ENCODE measurements at places on chromosomes 4 and X.

- DNase-seq, result no peak
Measured at GRCh38 chr4:140743194-140743931, 12.8 kb downstream of the TBC1D9 start.

- no peak for DNase-seq
Measured at GRCh38 chrX:44422631-44423030, 79.2 kb upstream of the EFHC2 start.

DNA sequence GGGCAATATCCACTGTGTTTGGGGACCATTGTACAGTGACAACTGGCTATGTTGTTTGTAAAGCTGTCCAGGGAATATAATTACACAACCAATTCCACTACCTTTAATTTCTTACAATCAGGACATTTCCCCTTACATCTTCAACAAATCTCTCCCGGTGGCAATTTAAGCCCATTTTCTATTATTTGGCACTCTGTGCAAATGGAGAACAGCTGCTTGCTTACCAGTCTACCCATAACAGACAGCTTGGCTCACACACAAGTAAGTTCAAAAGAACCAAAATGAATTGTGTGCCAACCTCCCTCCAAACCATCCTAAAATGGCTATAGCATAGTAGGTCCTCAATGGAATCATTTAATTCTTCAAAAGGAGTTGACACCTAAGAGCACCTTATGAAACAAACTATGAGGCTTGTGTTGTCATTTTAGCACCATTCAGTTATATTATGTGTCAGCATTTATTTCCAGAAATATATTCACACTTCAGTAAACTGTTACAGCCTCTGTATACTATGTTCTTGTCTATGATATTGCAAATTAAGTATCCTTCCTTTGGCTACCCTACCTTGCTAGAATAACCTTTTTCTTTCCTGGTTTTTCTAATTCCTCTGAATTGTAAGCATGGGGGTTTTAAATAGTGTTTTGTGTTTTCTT is 18.4 kb downstream of the GABRA4 start:
- DNase-seq, result no peak

GRCh38 chrX:22634083-22634482 is 361.4 kb downstream of the CBLL2 start:
- peak; percentile 41 for DNase-seq

- no peak for DNase-seq
Measured at GRCh38 chr4:69649629-69650028, 3.4 kb downstream of the UGT2A1 start.

GRCh38 chrX:65871671-65872311 is 168.1 kb downstream of the VSIG4 start:
- no peak for DNase-seq

GRCh38 chr4:67204441-67204840 is 340.9 kb downstream of the CENPC start:
- DNase-seq, result no peak

GRCh38 chrX:81259714-81260395 is 58.0 kb downstream of the SH3BGRL start:
- no peak for DNase-seq

DNA sequence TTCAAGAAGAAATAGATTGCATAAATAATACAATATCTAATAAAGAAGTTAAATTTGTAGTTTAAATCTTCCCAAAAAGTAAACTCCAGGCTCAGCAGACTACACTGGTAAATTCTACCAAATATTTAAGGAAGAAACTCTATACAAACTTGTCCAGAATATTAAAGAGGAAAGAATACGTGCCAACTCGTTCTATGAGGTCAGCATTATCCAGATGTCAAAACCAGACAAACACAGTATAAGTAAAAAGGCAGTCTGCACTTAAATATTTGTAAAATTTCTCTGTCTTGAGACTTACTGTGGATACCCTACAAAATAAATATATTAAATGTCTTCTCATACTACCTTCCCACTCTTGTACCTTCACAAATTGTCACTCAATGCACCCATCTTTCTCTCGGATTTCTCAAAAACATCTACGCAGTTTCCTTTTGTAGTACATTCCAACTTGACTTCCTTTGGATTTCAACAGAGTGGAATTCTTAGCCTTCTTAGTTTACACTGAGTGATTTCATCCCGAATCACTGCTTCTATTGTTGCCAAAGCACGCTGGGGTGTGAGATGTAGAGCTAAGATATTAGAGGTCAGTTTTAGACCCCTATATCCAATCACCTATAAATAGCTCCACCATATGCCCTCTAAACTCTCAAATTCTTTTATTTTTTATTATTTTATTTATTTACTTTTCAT is 71.6 kb upstream of the MAB21L2 start:
- DNase-seq, result peak; percentile 39

DNA sequence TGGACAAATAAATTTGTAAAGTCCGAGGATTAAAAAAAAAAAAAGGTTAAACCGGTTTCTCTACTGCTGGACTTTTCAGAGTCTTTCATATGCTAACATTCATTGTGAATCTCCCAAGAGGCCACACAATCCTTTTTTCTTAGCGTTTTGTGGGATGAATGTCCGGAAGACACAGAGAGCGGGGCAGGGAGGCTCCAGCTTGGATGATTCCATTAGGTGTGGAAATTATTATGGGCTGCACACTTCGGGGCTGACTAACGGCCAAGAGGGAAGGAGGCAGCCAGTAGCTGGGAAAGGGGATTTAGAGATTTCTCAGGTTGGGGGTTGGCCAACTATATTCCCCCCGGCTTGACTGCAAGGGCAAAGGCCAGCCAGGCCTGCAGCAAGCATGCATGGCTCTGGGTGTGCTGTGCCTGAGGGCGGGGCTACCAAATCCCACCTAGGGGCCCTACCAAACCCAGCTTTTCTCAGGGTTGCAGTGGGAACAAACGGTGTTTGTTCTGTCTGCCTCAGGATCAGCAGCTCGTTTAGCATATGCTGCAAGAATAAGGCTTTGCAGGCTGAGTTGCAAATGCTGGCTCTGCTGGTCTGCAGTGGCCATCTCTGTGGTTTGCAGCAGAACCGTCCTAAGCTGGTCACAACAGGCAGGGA is 28.6 kb downstream of the NYX start:
- DNase-seq, result no peak

GRCh38 chrX:131830400-131831184 is 192.5 kb upstream of the STK26 start:
- peak; percentile 44 for DNase-seq

GRCh38 chrX:12269484-12269883 is 131.2 kb downstream of the FRMPD4 start:
- no peak for DNase-seq

DNA sequence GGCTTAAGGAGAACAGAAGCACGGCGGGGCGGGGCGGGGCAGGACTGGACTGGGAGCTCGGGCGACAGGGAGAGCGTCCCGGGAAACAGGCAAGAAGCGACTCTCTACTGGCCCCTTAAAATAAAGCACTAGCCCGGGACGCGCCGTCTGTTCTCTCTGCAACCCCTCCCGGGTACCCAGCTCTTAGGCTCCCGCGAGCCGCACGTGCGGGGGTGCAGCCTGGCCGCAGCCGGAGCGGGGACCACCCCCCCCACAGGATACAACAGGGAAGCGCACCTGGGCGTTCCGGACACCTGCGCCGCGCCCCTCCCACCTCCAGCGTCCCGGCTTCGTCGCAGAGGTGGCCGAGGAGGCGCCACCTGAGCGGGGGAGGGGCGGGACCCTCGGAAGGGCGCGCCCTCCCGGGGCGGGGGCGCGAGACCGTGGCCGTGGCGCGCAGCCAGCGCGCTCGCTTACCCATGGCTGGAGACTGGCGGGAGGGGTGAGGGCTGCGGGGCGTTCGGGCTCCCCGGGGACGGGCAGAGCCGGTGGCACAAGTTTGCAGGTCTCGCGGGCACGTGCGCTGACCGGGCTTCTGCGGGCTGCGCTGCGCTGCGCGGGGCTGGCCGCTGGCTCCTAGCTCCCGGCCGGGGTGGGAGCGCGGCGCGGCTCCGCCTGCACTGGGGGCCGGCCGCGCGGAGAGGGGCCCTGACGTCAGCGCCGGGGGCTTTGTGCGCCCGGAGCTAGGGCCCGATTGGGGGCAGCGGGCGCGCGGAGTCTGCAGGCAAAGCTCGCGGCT is 91.5 kb downstream of the GEMIN8 start:
- DNase-seq, result no peak
